ENCODE measurements at places on chromosomes 4 and X.

DNA sequence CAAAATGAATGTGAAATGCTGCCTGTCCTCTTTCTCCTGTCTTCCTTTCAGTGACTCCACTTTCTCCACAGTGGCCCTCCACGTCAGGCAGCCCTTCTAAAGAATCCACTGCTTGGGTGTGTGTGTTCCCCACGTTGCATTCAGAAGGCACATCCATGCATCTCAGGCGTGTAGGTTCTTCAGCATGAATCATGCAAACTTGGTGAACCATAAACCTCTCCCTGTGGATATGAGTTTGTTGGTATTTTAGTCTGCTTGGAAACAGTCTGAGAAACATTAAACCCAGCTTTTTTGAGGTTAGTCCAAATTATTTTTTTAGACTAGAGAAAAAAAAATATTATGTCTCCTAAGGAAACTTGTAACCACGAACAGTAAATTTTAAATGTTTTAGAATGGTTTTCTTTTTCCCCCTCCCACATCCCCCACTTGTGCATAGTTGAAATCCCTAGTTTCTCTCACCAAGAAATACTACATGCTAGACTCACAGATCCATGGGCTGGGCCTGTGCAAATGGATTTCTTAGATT lies 251.6 kb downstream of the CBR4 start:
- DNase-seq = no peak

- no peak for DNase-seq
These were observed 293.2 kb downstream of the UNC5C start for GRCh38 chr4:95255396-95256107.

DNA sequence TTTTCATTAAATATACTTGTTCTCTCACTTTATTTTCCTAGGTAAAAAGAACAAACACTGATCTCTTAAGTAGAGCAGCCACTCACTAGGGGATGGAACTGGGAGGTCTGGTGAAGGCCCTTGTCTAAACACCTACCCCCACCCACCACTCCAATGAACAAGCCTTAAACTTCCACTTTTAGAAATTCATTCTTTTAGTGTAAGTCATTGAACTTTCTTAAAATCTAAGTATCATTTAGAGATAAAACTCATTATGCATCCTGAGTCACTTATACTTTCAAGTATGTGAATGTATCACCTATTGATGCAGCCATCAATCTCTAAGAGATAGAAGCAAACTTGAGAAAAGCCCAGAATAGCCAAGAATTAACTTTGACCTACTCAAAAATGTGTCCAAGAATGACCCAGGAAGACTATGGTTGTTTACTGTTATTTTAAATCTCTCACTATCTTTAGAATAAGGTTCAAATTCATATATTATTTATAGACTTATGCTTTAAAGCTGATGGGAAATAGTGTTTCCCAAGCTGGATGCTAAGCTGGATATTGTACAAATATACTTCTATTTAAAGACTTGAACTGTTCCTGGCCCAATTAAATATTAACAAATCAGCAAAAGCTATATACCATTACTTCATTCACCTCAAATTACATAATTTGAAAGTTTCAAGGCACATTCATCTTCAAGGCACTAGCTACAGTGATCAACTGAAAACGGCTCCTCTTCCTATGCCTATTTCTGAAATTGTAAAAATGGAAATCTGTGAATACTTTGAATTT lies 49.5 kb downstream of the CAMK2D start:
- DNase-seq = no peak

DNA sequence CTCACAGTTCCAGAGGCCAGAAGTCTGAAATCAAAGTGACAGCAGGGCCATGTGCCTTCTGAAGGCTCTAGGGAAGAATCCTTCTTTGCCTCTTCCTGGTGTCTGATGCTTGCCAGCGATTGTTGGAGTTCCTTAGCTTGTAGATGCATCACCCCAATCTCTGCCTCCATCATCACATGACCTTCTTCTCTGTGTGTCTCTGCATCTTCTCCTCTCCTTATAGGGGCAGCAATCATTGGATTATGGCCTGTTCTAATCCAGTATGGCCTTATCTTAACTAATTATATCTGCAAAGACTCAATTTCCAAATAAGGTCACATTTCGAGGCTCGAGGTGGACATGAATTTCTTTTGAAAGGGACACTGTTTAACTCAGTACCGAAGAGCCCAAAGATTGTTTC lies 71.7 kb upstream of the RAI2 start:
- no peak for DNase-seq

DNA sequence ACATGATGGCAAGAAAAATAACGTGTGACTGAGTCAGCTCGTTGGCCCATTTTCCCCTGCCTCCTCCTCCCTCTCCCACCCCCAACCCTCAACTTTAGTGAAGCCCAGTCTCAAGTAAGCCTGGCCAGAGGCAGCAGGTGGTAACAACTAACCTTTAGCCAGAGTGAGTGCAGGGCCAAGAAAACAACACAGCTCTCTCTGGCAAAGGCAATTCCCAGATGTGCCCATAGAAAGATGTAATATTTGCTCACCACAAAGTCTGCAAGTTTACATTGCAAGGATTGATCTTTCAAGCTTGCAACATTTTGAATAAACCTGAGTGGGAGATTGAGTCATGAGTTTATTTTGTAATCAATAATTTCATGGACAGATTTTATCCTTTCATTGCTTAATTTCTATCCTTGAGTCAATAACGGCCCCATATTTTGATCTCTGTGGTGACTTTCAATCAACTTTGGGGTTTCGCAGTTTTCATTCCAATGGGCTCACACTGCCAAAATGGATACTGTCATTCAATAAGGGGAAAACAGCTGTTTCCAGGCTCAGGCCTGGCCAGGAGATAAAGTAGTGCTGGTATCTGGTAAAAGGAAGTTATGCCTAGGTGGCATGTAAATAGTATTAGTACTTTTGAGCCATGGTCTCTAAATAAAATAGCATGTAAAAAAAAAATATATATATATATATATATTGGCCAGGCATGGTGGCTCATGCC lies 130.7 kb upstream of the TMEM164 start:
- DNase-seq = no peak

Measured in activated CD4-positive, alpha-beta T cell treated with anti-CD3 and anti-CD28 coated beads, Interleukin-2, amount 50 U/mL, for 48 hours (primary cell).